CD4-positive, alpha-beta T cell treated with Interleukin-6 for 4 hours (primary cell): ENCODE measurements at places on chromosomes 13 and 19.

DNA sequence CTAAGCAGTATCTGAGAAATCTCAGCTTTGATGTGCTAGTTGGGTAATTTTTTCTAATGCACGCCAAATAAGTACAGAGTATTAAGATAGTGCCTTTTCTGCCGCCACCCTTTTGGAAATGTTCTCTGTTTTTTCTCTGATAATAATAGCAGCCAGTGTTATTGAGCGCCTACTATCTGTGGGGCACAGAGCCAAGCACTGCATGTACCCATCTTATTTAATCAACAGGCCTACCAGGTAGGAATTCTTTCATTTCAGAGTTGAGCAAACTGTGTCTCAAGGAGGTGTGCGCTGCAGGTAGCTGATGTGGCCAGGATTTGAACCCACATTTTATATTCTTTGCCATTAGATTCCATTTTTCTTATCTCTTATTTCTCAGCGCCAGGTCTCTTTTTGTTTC is 1.4 kb downstream of the EPN1 start:
- DNase-seq = no peak

GRCh38 chr13:93286047-93286446 is 59.4 kb downstream of the GPC6 start:
- DNase-seq = no peak

DNA sequence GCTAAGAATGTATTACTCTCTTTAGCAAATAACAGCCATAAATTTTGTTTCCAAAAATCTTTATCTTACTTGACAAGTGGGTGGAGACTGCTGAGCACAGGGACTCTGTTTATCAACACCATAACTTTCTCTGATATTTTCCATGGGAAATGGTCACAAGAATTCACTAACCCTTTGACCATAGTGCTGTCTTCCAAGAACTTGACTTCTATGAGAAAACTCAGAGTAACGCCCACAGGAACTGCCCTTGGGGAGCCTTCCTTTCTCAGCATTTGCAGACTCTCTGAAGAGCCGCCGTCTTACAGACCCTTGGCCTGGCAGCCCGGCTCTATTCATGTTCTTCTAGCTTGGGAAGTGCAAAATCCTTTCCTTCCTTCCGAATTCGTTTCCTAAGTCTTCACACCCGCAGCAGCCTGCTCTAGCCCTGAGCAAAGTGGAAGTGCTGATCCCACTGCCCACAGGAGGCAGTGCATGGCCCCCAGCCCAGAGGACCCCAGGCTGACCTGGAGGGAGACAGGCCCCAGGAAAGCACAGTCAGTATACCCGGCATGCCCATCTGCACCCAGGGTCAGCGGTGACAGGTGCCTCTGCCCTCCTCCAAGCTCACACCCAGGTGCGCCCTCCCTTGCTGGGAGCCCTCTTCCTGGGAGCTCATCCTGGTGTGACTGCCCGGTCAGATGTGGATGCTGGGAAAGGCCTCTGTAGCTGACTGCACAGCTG is 10.2 kb downstream of the GAS6 start:
- no peak for DNase-seq

DNA sequence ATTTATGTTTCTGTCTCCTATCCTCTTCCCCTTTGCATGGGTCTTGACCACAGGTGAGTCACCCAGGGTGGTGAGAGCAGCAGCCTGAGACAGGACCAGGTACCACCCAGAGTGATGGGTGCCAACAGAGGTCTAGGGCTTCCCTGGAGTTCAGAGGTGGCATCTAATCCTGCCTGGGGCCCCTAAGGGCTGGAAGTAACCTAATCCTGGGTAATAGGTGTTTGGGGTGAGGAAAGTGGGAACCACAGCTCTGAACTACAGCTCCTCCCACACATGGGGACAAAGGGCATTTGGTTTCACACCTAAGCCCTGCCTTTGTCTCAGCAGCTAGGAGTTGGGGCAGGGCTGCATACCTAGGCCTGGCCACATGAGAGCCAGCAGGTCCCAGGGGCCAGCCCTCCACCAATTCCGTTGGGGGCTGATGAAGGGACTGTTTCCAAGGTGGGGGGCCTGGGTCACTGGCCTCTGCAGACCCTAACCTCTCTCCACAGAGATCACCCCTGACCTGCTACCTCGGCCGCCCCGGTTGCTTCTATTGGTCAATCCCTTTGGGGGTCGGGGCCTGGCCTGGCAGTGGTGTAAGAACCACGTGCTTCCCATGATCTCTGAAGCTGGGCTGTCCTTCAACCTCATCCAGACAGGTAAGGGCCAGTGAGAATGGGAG is 8.0 kb downstream of the SPHK2 start:
- DNase-seq = peak; percentile 48

DNA sequence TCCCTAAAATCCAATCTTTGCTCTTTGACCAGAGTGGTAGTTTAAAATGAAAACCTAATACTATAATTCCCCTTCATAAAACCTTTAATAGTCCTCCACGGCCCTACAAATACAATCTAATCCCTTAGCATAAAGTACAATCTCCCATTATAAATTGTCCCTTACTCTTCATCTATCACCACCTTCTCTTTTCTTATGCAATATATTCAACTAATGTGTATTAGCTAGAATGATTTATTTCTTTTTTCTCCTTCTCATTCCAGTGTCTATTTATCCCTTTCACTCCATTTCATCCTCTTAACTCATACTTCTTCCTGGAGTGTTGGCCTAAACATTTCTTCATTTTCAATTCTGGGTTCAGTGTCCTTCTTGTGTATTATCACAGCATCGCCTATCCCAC is 872.1 kb upstream of the PCDH20 start:
- no peak for DNase-seq

DNA sequence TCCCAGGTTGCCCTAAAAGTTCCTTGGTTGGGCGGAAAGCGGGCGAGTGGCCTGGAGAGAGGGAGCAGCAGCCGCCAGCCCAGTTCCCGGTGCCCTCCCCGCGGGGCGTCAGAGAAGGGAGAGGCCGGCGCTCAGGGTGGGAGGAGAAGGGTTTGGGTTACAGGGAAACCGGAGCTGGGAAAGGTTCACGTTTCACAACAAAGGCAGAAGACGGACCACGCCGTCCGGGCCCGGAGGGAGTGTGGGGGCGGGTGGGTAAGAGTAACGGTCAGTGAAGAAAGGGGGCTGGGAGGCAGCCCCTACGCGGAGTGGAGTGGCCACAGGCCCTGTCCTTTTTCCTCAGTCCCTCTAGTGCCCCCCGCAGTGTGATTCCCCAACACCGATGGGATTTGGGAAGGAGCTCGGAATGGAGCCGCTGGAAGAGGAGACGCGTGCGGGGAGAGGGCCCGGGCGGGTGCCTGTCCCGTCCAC is 1.6 kb downstream of the SIX5 start:
- no peak for DNase-seq

DNA sequence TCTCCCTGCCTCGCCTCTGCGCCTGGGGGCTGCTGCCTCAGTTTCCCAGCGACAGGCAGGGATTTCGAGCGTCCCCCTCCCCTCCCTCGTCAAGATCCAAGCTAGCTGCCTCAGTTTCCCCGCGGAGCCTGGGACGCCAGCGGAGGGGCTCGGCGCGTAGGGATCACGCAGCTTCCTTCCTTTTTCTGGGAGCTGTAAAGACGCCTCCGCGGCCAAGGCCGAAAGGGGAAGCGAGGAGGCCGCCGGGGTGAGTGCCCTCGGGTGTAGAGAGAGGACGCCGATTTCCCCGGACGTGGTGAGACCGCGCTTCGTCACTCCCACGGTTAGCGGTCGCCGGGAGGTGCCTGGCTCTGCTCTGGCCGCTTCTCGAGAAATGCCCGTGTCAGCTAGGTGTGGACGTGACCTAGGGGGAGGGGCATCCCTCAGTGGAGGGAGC is 722 bp upstream of the ICAM1 start:
- peak; percentile 68 for DNase-seq

- DNase-seq = no peak
These were observed 258.9 kb downstream of the PCDH20 start for GRCh38 chr13:61156753-61157152.
